NCI-H187 treated with DMSO at 0.1 percent for 48 hours (cell line): ENCODE measurements at places on chromosomes 2 and 18.

- no peak for DNase-seq
These were observed 31.7 kb downstream of the LRP2 start for GRCh38 chr2:169330555-169331198.

DNA sequence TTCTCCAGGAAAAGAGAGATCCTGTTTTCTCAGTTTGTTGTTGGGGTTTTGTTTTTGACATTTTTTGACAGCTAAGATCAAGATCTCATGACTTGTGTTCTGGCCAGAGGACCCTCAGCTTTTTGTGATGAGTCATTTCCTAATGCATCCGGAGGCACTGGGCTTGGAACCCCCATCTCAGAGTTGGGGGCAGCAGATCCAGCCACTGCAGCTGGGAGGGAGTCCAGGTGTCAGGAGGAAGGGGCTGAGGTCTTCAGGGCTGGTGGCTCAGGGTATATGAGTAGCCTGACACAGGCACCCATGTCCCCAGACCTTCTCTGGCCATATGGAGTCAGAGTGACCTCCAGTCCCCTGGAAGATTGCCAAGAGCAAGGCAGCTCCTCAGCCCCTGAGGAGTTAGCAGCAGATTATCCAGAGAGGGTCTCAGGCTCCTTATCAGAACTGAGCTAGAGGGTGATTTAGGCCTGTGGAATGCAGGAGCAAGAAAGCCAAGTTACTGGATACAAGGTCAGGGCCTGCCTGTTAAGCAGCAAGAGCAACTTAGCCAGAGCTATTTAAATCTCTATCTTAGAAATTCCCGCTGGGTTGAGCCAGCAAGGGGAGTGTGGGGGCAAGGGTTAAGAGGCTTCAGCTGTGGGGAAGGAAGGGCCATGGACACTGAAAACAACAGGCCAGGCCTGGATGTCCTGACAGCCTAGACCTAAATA, 62.4 kb downstream of the TANC1 start:
- DNase-seq, result no peak

DNA sequence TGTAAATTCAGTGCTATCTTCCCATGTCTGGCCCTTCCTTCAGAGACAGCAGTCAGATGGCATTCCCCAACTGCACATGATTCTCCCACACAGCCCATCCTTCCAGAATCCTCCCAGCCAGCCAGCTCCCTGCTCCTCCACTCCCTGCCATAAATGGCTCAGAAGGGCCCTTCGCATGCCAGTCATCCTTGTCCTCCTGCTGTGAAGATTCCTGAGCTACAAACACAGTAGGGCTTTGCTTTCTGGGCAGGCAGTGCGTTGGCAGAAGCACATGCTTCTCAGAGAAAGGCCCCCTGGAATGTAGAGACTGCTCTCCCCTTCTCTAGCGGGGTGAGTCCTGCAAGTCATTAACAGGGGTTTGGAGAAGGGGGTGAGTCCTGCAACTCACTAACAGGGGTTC, 71.9 kb downstream of the TEX51 start:
- DNase-seq, result peak; percentile 61

- DNase-seq, result peak; percentile 11
These were observed 100.8 kb upstream of the ATP5MC3 start for GRCh38 chr2:175282300-175282699.

- DNase-seq, result no peak
These were observed 116.1 kb downstream of the BCL2 start for GRCh38 chr18:63203497-63203896.

DNA sequence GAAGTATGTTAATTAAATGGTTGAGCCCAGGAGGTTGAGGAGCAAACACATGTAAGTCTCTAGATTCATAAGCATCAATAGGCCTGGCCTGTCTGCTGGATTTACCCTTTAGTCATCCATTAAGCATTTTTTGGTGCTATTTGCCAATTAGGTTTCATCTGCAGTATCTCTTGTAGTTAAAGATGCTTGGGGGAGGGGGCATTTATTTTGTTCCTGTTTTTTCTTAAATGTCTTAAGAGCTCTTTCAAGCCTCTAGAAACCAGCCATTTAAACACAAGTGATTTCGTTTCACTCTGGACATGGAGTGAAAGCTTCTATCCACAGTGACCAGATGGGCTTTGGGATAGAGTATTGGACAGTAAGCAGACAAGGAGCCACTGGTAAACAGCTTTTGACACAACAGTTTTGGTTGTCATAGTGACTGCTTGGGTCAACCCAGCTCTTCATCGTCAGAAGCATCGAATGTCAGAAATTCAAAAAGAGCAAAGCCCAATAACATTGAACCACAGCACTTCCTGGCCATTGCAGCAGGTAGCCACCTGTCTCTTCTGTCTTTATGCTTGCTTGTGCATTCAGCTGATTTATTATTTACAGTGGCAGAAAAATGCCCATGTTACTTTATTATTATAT, 4.9 kb downstream of the QPCT start:
- DNase-seq, result peak; percentile 15

DNA sequence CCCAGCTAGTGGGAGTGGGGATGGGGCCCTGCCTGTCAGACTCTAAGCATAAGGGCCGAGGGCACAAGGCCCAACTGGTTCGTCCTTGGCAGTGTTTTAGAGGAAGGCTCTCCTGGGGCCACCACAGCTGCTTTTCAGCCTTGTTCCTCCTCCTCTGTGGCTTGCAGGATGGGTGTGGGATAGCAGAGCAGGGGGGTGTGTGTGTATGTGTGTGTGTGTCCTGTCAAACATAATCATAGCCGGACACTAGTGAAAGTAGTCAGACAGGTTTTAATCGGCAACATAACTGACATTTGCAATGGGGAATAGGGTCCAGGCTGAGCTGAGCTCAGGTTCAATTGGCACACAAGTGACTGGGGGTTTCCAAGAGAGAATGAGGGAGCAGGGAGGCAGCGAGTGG, 114.2 kb downstream of the SEPTIN10 start:
- DNase-seq, result no peak
